BJ (cell line): ENCODE measurements at places on chromosomes 3 and 15.

- no peak for DNase-seq
Measured at GRCh38 chr15:74041777-74042435, 40.4 kb downstream of the GOLGA6A start.

- no peak for DNase-seq
Measured at GRCh38 chr3:136135039-136135802, 60.9 kb downstream of the MSL2 start.

DNA sequence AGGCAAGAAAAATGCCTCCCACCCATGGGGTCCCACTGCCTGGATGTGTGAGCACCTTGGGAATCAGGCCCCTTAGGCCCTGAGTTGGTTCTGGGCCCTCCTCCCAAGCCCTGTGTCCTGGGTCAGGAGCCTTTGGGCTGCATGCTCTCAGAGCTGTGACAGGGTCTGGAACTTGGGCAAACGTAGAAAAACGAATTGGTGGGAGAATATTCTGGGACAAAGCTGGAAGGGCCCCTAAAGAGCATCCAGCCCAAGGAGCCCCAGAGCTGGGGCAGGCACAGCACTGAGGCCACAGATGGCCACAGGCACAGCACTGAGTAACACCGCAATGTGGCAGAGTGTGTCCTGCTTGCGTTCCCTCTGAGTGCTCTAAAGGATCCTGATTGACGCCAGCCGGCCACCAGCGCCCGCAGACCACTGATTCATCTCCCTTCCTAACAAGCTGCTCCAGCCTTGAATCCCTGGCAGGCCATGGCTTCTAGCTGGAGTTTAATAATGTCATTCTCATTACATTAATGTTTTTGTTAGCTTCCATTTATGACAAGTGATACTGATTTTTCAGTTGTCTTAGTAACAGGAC is 18.6 kb upstream of the SEC13 start:
- DNase-seq: no peak

DNA sequence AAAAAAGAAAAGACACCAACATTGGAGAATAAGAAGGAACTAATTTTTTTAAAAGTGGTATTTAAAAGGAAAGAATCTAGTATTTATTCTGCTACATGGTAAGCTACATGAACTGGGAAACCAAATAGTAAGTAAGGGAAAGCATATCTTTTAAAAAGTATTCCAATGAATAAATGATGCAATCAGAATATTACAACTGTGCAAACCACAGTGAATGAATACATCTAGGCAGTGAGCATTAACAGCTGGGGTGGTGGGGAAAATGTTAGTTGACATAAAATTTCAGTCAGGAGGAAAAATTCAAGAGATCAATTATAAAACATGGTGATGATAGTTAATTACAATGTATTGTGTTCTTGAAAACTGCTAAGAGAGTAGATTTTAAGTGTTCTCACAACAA is 16.9 kb downstream of the ICE2 start:
- DNase-seq: no peak

GRCh38 chr15:41304149-41304770 is 28.1 kb downstream of the OIP5 start:
- no peak for DNase-seq

DNA sequence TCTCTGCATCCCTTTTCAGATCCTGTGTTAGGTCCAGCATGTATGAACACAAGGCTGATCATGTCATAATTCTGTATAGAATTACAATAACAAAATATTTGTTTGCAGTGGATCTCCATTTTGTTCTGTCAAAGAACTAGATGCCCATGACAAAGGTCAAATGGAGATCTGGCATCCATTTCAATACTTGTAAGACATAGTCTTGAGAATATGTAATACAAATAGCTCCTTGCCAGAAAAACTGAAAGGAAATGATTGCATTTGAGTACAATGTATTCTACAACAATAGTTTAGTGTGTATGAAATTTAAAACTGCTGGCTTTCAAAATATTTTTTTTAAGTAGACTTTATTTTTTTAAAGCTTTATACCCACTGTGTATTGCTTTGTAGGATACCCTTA is 101.1 kb downstream of the CMSS1 start:
- DNase-seq: no peak

GRCh38 chr3:131564812-131565211 is 62.0 kb upstream of the MRPL3 start:
- no peak for DNase-seq

- DNase-seq: no peak
Measured at GRCh38 chr3:170077361-170077760, 39.6 kb downstream of the GPR160 start.

- DNase-seq: no peak
Measured at GRCh38 chr3:188287762-188288505, 134.0 kb downstream of the LPP start.

- DNase-seq: no peak
Measured at GRCh38 chr15:29623116-29623639, 199.1 kb downstream of the TJP1 start.

DNA sequence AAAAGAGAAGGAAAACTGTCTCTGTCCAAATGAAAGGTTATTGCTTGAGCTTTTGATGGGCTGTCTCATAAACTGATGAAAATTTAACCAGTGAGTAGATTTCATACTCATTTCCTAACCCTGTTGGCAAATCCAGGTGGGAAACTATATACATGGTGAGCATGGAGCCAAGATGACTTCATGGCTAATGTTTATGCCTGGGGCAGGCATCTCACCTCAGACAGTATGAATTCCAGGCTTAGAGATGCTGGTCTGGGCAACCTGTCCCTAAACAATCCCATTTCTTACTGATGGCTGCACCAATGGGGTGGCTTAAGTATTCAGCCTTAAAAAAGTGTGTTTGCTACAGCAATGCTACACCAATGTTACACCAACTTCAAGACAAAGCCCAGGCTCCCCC is 58.1 kb downstream of the SLTM start:
- DNase-seq: no peak

GRCh38 chr15:62444104-62445022 is 279.3 kb upstream of the C2CD4B start:
- peak; percentile 92 for DNase-seq

GRCh38 chr15:98391568-98391967 is 256.8 kb upstream of the IGF1R start:
- DNase-seq: no peak

GRCh38 chr15:36414670-36415069 is 164.8 kb upstream of the CDIN1 start:
- DNase-seq: no peak

- DNase-seq: no peak
Measured at GRCh38 chr3:181715571-181716340, 4.0 kb downstream of the SOX2 start.

GRCh38 chr15:100349696-100350433 is 8.1 kb upstream of the ADAMTS17 start:
- peak; percentile 19 for DNase-seq

DNA sequence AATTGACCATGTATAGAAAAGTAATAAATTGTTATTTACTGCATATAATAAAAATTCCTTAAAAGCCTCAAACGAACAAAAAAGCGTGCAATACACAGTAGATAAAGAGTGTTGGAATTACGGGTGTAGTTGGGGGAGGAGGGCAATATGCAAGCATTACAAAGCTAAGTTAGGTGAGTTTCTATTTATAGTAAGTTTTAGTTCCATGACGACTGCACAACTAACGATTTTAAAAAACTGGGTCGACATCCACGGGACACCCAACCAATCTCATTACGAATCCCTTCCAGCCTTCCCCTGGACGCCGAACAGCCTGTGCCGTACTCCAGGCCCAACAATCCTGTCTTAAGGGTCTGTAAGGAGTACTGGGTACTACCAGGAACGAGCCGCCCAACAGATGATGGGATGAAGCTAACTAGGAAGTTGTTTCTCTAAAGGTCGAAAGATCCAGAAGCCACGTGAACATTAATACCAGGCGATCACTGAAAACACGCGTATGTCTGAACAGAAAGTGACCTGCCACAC is 677 bp downstream of the POLQ start:
- DNase-seq: no peak

GRCh38 chr15:34111488-34111887 is 9.6 kb downstream of the PGBD4 start:
- DNase-seq: no peak

- no peak for DNase-seq
Measured at GRCh38 chr15:80087104-80087503, 27.6 kb downstream of the ZFAND6 start.
